ENCODE measurements at places on chromosomes 3 and 15.

DNA sequence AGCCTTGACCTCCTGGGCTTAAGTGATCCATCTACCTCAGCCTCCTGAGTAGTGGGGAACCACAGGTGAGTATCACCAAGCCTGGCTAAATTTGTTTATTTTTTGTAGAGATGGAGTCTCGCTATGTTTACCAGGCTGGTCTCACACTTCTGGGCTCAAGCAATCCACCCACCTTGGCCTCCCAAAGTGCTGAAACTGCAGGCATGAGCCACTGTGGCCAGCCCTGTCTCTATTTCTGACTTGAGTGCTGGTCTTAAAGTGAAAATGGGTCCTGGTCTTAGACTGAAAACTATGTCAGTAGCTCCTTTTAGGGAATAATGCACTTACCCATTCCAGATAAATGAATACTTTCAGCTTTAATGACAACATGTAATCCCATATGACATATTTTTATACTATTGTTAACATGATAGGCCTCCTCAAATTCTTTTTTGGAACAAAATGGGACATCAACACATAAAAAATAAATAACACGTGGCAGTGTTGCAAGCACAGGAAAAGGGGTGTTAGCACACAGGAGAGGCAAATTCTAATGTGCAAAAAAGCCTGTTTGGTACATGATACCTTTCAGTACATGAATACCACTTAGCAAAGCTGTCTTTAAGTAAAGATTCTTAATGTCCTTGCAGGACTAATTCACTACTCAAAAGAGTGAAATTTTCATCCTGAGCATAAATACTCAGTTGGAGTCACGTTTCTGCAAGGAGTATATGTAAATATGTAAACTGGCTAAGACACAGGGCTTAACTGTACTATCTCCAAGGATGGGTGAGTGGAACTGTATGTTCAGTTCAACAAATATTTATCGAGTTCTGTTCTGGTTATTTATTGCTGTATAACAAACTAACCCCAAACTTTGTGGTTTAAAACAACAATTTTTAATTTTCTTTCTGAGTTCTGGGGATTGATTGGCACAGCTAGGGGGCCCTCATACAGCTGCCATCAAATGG is 194.7 kb downstream of the NR1D2 start:
- no peak for DNase-seq

GRCh38 chr3:50464569-50464968 is 38.9 kb downstream of the CACNA2D2 start:
- DNase-seq = no peak

GRCh38 chr15:39154227-39154638 is 426.6 kb upstream of the THBS1 start:
- DNase-seq = no peak

- no peak for DNase-seq
Observed at GRCh38 chr3:127999509-128000106, 52.6 kb upstream of the SEC61A1 start.

- no peak for DNase-seq
Observed at GRCh38 chr15:39304931-39305728, 275.7 kb upstream of the THBS1 start.

DNA sequence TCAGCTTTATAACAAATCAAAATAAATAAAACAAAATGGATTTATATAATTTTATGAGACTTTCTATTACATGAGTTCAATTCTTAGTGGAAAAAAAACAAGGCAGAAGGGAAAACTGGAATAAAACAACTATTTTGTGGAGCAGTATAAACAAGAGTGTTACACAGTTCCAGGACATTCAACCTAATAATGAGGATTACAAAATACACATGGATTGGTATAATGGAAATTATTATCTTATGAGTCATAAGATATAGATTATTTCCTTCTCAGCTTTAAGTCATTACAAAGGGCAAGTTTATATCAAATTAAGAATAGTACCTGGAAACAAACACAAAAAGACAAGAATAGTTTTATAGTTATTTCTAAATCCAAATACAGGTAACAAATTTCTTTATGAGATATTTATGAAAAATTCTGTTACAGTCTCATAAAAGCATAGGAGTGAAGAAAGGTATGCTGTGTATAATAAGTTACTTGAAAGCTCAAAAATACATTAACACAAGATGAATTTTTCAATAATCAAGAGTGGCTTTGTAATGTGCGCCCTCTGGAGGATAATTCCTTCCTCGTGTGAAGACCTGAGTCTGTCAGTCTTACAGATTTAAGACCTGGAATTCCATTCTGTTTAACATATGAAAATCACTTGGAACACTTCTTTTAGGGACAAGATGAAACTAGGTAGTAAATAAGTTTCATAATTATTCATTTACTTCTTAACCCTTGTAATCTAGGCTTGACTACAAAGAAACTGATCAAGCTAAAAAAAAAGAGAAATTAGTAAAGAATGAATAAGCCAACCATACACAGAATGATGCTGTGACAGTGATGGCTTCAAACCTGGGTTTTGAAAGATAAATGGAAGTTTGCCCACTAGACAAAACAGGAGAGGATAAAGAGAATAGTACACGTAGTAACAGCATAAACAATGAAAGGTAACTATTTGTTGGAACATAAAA is 9.5 kb downstream of the COPS2 start:
- DNase-seq = peak; percentile 52

DNA sequence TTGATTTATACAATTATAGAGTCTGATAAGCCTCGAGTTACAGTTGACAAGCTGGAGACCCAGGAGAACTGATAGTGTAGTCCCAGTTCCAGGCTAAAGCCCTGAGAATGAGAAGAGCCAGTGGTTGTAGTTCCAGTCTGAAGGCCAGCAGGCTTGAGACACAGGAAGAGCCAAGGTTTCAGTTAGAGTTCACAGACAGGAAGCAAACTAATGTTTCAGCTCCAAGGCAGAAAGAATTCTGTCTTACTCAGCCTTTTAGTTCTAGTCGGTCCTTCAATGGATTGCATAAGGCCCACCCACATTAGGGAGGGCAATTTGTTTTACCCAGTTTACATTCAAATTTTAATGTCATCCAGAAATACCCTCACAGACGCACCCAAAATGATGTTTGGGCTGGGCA is 102.7 kb downstream of the CDIN1 start:
- no peak for DNase-seq

GRCh38 chr15:25936004-25936403 is 72.9 kb upstream of the ATP10A start:
- no peak for DNase-seq

GRCh38 chr3:98556164-98557130 is 24.7 kb downstream of the GPR15 start:
- DNase-seq = no peak

GRCh38 chr3:58704745-58705144 is 38.2 kb upstream of the FAM3D start:
- no peak for DNase-seq

- DNase-seq = no peak
Observed at GRCh38 chr15:35442742-35443141, 103.2 kb downstream of the DPH6 start.

DNA sequence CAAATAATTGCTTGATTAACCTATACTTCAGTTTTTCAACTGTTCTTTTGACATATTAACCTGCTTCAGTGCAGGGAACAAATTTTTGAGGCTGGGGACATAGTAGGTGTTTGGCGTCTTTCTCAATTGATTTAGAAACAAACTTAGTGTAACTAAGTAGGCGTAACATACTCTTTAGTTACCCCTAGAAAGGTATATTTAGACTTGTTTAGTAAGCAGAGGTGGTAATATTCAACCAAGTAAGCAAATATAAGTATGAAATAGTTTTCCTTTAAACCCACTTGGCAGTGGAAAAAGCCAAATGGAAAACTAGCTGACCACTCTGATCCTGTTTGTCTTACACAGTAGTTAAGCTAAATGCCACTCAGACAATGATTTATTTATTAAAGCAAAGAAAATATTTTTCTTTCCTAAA is 113.2 kb downstream of the MBNL1 start:
- no peak for DNase-seq

DNA sequence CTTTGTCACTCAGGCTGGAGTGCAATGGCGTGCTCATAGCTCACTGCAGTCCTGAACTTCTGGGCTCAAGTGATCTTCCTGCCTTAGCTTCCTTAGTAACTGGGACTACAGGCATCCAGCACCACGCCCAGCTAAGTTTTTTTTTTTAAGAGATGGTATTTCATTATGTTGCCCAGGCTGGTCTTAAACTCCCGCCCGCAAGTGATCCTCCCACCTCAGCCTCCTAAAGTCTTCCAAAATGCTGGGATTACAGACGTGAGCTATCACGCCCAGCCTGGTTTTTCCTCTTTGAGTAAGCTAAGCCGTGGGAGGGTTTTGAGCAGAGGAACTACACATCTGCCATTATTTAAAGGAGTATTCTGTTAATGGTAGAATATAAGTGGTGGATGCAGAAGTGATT is 7.4 kb upstream of the LRRFIP2 start:
- DNase-seq = no peak

DNA sequence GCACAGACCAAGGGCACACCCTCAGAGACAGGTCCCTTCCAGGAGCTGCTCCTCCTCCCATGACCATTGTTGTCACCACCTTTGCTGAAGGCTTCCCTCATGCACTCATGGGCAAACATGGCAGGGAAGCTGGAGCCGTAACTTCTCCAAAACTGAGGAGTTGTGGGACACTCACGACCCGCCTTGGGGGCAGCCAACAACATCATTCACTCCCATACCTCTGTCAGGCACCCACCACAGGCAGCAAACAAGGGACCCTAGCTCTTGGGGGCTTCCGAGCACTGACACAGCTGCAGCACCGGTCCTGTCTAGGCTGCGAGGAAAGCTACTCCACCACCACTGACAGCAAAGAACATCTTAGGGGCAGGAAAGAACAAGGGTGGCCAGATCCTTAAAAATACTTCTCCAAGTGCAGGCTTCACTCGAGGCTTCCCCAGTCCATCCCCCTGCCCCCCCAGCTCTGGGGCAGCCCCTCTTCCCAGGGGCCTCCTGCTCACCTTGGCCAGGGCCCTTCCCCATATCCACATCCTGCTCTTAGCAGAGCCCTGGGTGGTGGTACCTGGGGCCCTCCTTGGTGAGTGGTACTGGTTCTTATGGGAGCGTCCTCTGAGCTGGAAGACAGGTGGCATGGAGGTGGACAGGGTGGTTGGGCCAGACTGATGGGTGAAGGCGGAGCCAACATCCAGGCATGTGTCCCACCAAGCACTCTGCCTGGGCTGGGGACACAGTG is 28.0 kb upstream of the DUSP7 start:
- DNase-seq = no peak

- no peak for DNase-seq
Observed at GRCh38 chr3:23241256-23241655, 38.1 kb downstream of the UBE2E2 start.

DNA sequence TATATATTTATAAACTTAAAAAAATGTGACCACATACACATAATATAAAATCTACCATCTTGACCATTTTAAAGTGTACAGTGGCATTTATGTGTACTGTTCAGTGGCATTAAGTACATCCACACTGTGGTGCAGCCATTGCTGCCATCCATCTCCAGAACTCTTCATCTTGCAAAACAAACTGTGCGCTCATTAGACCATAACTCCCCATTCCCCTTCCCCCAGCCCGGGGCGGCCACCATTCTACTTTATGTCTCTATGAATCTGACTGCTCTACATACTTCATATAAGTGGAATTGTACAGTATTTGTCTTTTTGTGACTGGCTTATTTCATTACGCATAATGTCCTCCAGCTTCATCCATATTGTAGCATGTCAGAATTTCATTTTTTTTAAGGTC is 47.8 kb downstream of the CTXND1 start:
- no peak for DNase-seq

- DNase-seq = no peak
Observed at GRCh38 chr3:110106805-110107204, 769.5 kb upstream of the DPPA4 start.

- no peak for DNase-seq
Observed at GRCh38 chr3:59381282-59381681, 331.5 kb upstream of the CFAP20DC start.

DNA sequence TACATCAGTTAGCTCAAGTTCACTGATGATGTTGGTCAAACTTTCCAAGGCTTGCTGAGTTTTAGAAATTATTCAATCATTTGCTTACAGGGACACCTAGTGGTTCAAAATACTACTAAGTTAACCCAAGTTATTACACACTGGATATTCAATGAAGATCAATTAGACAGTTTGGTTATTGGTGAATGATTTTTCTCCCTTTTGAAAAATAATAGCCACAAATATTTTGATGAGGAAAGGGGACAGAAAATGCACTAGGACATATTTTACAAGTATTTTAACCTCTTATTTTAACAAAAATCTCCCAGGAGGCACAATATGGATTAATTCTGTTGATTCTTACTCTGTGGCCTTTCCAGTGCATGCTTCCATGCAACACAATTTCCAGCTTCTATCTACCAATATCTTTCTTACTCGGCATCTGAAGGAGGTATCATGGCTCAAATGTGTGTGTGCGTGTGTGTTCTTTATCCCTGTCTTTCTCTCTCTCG is 20.1 kb upstream of the GOLGA6L2 start:
- DNase-seq = peak; percentile 11

- DNase-seq = no peak
Observed at GRCh38 chr3:178569826-178570225, 33.6 kb downstream of the KCNMB2 start.

DNA sequence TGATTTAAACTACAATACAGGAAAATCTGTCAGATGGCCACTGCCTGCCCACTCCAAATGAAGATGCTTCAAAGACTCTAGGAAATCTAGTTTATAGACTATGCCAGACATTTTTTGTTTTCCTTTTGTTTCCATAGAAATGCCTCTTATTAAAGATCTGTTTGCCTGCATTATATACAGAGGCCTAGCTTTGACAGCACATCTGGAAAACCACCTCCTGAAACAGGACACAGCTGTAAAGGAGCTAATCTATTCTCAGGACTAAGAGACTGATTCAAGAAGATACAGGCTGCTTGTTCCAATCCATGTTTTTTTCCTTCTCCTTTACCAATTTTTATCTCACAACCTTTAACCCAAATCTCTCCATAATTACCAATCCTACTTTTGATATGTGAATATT is 75.3 kb upstream of the STRIT1 start:
- no peak for DNase-seq

DNA sequence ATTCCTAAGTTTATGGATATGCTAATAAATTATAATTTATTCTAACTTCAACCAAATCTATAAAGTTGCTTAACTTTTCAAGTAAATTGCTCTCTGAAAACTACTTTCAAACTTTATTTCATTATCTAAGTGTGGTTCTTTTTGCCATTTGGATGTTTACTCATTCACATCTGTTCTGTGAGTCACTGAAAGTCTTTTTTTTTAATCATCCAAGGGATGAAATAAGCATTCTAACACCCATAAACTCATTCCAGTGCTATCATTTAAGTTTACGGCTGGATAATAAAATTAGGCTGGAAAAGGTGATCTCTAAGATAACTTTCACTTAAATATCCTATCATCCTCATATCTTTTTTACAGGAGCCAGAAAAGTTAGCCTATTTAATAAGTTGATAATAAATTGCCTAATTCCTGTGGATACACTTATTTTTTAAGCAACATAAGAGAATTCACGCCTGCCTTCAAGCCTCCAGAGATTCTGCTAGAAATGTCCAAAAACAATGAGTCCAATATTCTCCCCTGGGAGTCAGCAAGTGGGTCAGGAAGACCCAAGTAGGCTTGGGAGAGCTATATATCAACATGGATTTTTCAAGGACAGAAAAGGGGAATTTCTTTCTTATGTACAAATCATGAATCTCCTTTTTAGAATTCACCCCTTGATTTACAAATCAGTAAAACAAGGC is 25.8 kb downstream of the SCG3 start:
- no peak for DNase-seq

All from NCI-H460 (cell line).